ENCODE measurements at places on chromosomes 7 and 10.

DNA sequence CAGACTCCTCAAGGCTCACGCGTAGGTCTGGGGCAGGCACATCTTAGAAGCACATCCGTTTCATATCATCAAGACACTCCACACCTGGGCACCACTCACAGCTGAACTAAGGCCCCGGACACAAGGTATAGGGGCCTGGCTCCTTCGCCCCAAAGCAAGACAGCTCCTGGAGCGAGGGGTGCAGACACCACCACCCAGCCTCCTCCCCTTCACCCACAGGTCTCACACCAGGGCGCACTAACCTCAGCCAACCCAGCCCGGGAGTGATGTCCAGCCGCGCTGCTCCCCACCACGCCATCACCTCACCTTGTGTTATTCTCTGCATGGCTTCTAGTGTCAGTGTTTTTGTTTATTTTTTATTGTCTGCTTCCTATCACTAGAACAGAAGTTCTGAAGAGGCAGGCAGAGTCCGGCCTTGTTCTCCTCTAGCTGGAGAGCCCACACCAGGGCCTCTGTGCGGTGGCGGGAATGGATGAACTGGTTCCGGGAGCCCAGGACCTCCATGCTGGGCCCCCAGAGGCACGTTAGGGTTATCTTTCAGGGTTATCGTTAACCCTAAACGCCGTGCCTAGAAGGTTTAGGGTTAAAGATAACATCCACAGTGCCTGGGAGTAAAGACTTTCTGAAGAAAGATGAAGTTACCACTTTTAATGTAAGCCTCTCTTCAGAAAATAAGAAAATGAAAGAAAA is 21.8 kb downstream of the BRI3 start:
- DNase-seq, result no peak

DNA sequence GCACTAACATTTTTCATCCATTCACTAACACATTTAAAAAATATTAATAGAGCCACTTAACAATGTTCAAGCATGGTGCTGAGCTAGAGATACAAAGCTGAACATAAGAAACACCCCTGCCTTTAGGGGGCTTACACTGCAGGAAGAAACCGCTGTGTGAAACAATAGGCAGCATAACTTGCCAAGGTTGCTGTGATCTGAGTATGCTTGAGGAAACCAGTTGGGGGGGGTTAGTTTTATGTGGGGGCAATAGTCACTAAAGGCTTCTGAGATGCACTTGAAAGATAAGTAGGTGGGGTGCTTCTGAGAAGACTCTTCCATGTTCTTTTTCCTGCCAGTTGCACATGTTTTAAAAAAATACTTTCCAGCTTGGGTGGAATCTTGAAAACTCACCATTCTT is 2.8 kb downstream of the RBM17 start:
- no peak for DNase-seq

GRCh38 chr7:115911465-115911864 is 119.1 kb downstream of the TFEC start:
- DNase-seq, result no peak

GRCh38 chr7:103712991-103713778 is 267.2 kb upstream of the SLC26A5 start:
- DNase-seq, result no peak

DNA sequence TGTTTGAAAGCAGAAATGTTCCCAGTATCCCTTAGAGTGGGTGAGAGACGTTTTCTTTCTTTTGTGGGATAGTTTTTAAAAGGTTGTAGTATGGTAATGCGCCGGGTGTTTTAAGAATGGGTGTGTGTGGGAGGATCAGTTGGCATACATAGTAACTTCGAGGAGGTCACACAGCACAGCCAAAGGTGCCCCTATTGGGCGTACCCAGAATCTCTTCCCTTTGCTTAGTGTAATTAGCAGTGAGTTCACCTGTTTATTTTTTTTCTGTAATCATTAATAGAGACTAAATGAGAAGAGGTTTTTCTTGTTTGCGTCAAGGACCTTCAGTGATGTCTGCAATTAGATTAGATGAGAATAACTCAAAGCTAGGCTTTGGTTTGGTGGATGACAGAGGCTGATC is 1.5 kb downstream of the PLEKHA8 start:
- DNase-seq, result no peak

DNA sequence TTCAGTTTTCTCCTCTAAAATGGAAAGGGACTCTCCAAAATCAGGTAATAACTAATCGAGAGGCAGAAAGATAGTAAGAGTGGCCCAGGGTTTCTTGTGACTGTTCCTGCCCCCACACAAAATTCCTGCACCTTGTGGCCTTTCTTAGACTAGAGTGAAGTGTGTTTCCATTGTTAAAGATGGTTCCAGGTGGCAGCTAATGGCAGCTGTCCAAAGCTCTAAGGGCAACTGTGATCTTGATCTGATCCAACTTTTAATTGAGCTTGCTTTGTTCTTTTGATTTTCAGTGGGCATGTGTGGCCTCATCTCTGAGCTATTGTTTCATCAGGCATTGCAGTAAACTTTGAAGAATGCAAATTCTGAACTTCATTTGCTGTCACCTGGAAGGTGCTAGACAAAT is 19.4 kb downstream of the ACSL5 start:
- DNase-seq, result no peak

DNA sequence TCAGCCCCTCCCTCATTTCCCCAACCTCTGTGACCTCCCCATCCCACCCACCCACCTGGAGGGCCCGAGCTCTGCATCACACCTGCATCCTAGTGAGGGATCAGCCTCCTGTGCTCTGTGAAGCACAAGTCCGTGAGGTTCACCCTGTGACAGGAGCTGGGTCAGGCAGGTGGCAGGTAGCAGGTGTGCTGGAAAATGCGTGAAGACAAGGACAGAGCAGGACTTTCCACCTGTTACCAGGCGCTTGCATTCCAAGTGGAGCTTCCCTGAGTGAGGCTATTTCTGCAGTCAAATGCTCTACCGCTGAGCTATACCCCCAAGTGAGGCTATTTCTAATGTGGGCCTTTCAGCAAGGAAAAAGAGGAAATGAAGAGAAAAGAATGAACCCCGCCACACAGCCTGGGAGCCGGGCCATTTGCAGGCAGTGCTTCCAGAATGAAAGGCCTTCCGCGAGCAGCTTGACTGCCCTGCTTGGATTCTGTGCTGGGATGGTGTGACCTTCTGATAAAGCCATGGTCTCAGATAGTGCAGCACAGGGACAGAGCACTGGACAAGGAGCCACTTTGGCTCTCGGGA is 13.3 kb upstream of the CPXM2 start:
- DNase-seq, result no peak

DNA sequence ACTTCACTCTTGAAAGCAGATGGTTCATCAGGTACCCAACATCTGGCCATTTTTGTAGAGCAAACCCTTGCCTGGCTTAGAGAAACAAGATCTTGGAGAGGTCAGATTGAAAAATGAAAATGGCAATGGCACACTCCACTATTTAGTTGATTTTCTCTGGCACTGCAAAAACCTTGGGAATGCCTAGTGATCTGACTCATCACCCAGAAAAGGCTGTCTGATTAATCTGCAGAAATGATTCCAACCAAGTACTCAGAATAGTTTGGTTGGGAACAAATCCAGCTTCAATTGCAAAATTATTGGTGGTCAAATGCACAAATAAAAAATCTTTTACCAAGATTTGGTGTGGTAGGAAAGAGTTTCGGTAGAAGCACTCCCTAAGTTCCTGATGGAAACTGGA is 351.2 kb downstream of the PHTF2 start:
- no peak for DNase-seq

DNA sequence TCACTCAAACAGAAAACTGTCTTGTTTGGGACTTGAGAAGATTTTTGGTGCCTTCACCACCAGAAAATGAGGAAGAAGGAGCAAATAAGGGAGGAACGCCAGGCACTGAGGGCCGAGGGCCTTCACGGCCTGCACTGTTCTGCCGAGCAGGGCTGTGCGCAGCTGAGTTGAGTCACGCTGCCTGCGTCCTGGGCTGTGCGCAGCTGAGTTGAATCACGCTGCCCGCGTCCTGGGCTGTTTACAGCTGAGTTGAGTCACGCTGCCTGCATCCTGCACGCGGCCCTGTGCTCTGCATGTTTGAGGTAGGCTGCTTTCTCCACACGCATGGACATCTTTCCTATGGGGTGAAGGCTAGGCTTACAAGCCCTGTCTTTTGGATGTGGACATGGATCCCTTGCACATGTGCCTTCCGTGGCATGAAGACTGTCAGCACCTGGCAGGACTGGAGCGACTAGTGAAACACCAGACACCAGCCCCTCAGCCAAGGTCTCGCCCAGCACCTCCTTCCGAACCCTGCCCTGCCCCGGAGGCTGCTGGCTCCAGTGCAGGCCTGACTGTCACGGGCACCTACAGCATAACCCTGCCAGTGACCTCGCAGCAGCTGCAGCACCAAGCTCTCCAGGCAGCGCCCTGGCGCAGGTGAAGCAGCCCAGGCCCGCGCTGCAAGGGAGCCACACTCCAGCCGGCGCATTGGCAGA is 96.7 kb downstream of the HTR5A start:
- no peak for DNase-seq

DNA sequence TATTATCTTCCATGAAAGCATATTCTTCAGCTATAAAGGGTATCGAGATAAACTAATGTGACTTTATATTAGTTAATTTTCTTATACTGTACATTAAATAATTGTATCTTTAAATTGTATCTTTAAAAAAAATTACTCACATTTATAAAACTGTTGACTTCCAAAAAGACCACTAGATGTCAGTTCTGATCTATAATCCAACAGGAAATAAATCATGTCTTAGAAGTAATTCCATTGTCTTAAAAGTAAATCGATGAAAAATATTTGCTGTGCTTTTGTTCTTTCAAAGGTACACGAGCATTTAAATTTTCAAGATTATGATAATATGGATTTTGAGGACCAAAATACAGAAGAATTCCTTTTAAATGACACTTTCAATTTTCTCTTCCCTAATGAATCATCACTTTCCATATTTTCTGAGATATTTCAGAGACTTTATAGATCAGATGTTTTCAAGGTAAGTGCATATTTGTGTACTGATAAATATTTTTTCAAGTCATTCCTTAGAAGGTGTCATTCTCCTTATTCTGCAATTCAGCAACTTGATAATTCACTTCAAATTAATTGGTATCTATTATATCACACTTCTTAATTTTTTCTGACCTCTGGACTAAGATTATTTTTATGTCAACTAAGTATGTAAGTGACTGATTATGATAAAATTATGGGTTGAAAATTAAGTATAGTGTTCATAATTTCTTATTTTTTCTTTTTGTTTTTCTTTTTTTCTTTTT is 138.5 kb downstream of the CPED1 start:
- DNase-seq, result peak; percentile 24

DNA sequence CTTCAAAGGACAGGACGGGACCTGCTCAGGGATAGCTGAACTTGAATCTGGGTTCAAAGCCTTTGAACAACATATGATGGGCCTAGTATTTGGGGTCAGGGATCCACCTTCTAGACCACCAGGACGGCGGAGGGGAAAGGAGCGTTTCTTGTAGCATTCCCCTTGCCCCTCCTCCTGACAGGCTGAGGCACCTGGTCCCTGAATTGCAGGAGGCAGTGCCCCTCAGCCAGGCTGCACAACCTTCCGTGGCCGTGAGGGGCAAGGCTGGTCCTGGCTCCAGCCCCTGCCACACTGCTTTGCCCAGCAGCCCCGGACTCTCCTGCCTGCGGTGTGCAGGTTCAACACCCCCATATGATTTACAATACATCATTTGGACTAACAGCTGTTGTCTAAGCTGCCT is 58.1 kb downstream of the INSIG1 start:
- DNase-seq, result no peak

DNA sequence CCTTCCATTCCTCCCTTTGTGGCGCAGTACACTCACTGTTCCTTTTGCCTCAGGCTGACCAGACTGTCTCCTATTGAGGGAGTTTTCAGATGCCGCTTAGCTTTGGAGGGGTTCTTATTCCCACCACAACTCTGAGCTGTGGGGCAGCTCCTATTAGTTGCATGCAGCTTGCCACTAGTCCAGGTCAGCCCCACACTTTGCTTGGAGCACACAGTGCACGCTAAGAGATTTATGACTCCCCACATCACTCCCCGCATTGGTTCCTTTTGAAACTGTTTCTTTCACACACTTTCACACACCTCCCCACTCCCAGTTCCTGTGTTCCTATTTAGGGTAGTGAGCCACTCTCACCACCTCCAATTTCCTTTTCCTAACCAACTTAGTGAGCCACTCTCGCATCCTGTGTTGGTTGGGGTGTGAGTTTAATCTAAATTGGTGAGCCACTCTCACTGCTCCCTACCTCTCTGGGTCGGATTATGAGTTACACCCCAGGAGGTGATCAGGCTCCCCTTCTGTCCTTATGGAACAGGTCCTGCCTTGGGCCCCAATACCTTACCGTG is 10.4 kb upstream of the ZNF485 start:
- DNase-seq, result no peak

DNA sequence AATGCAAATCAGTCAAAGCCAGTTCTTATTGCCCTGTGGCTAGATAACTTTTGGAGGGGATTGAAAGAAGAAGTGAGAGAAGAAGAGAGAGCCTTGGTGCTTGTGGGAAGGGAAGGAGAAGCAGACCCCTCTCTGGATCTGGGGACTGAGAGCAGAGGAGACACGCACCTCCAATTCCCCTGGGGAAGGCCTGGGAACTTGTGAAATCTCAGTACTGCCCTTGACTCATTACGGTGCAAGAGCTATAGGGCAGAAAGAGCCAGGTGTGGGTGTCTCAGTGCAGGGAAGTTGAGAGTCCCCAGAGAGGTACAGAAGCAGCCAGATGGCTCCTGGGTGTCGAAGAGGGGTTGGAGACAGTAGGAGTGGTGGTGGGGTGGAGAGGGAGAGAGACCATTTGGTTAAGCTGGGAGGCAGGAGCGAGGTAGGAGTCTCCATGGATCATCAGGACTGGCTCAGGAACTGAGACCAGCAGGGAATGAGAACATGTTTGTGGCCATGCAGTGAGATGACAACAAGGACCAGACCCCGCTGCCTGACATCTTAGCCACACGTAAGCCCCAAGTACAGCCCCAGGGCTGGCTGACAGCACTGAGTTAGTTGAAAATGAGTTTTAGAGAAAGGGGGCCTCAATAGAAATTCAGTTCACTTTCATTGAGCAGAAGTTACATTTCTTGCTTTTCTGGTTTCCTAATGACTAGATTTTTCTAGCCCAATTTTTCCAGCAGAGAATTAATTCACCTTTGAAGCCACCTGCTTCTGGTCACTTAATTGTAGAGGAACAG is 238.2 kb downstream of the BUB3 start:
- DNase-seq, result no peak

DNA sequence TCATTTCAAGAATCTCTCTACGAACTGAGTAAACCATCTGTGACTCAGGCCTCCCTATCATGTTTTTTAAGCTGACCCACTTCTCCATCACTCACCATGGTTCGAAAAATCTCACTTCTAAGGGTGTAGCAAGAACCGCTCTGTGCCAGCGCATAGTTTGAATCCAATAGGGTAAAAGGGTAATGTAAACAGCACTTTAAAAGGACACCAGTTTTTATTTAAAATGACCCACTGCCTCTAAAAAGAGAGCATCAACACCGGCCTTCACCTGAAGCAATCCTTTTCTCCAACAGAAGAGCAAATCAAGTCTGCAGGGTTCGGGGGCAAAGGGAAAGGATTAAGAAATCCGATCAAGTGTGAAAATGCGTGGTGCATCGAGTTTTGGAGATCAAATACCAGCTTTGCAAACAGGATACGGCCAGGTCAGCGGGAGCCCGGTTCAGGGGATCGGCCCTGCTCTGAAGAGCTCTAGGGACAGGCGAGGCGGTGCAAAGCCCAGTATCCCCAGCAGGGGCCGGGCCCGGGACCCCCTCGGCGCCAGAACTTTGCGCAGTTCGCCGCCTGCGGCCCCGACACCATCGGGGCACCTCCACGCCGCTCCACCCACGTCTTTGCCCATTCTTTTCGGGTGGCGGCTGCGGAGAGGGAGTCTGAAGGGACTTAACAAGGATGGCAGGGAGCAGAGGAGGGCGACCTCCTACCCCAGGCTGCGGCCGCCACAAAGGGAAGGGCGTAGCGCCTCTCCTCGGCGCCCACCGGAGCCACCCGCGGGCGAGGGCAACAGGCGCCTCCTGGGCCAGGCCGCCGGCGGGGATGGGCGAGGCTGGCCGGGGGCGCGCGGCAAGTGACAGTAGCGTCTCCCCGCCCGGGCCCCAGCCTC is 842 bp downstream of the NMT2 start:
- DNase-seq, result peak; percentile 81
